KBM-7 (cell line): ENCODE measurements at places on chromosomes 11 and 22.

GRCh38 chr11:18618342-18619025 is 15.7 kb downstream of the SPTY2D1 start:
- DNase-seq, result no peak

DNA sequence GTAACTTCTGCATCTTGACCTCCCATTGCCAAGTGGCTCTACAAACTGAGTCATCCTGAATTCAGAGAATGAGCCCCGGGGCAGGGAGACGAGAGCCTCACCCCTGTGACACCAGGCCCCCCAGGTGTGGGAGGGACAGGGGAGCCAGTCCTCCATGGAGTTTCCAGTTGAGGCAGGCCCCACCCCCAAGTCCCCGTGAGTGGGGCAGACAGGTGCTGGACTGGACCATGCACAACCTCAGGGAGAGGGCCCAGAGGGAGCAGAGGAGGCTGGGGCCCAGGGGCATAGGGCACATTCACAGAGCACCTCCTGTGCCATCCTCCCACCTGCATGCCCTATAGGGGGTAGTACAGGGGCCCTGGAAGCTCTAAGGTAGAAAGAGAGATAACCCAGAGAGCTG is 180.8 kb downstream of the BRD1 start:
- DNase-seq, result no peak

- DNase-seq, result no peak
Observed at GRCh38 chr11:72723508-72723907, 28.7 kb downstream of the ARAP1 start.

DNA sequence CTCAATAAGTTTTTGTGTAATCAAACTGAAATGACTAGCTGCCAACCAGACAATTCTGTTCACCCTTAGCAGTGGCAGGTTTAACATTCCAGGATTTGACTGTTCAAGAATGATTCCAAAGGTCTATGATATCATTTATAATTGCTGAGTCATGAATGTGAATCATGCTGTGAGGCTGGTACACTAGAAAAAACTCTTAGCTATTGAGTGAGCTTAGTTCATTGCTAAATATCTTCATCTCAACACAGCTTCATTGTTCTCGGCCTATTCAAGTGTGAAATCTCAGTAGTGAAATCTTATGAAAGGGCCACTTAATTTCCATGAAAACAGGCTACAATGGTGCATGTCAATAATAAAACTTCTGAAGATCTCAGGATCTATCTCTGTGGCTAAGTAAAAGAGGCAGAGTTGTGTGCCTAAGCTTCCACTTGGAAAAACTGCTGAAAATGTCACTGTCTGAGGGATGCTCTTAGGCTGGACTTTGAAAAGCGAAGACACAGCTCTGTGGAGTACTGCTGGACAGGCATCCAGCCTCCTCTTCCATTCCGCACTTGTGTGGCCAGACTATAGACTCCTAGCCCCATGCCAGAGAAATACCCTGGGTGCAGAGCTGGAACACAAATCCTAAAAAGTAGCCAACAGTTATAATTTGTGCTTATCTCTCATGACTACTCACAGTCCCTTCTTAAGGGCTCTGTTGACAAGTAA is 12.8 kb downstream of the AQP11 start:
- no peak for DNase-seq

- DNase-seq, result peak; percentile 38
Observed at GRCh38 chr11:2377511-2378443, 667 bp downstream of the CD81 start.

DNA sequence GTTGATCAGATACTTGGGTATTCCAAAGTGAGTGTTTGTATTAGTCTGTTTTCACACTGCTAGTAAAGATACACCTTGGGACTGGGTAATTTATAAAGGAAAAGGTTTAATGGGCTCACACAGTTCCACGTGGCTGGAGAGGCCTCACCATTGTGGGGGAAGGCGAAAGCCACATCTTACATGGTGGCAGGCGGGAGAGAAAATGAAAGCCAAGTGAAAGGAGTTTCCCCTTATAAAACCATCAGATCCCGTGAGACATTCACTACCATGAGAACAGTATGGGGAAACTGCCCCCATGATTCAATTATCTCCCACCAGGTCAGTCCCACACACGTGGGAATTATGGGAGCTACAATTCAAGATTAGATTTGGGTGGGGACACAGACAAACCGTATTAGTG is 7.0 kb downstream of the TIMM10B start:
- DNase-seq, result no peak

DNA sequence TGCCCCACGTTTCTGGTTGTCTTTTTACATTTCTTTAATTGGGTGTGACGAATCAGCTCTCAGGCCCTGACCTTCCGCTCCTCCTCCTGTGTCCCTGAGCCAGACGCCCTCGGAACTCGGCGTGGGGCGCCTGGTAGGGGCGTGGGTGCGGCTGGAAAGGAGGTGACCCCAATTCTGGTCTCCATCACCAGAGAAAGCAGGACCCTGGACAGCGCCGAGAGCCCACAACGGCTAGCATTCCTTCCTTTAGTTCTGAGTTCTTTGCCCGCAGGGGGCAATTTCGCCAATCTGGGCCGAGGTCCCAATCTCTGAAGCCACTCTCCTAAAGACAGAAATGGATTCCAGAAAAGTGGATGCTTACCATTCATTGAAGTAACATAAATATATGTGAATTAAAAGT is 11.7 kb upstream of the RBMXL2 start:
- no peak for DNase-seq

- DNase-seq, result no peak
Observed at GRCh38 chr11:28874706-28875105, 766.5 kb downstream of the METTL15 start.

GRCh38 chr11:32050264-32050663 is 40.6 kb upstream of the RCN1 start:
- DNase-seq, result no peak

DNA sequence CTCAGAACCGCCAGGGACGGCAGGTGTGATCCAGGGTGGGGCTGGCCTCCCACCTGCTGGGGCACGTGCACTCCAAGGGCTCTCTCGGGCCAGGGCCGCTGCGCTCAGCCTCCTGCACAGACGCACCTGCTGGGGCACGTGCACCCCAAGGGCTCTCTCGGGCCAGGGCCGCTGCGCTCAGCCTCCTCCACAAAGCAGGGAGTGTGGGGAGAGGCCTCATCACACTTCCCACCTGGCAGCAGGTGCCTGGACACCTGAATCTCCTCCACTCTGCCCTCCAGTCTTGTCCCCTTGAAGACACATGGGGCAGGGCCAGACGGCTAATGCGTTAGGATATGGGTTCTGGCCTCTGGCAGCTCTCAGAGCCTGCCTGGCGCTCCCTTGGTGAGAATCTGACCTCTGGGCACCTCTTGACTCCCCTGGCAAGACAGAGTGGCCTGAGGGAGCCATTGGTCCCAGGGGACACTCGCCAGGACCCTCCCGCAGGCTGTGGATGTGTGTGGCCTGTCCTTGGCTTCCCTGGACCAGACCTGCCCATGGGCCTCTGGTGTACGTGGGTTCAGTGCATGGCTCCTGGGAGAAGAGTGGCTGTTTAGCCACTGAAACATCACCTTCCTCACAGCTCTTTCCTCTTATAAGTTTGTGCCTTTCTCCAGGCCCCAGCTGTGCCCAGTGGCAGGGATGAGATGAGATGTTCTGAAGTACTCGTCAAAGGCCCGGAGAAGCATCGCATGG is 73.5 kb downstream of the BRD1 start:
- DNase-seq, result no peak

- DNase-seq, result no peak
Observed at GRCh38 chr11:63880403-63880790, 36.6 kb downstream of the RCOR2 start.

DNA sequence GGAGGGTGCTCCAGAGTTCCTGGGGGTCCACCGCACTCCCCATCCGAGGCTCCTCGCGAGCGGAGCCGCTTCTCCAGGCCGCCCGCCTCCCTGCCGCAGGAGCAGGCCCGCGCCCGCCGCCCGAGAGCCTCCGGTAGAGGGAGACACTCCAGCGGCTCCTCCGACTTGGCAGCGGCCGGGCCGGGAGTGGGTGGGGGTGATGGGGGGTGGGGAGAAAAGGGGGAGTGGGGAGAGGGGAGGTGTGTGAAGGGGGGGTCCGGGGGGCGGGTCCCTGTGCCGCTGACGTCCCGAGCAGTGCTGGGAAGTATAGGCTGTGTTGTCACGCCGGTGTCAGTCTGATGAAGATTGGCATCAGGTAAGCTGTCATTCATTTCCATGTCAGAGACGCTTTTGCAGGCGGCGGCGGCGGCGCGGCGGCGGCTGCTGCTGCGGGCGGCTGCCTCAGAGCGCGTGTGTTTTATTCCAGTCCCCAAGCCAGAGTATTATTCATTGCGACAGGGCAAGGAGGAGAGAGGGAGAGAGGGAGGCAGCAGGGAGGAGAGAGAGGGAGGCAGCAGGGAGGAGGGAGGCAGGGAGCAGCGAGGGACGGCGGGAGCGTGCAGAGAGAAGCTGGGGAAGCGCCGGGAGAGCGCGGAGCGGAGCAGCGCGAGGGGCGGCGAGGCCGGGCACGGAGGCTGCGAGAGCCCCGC is at the start of gene PKNOX2:
PKNOX2 (plus strand) TSS at position 330 of the 689 bp plus-strand sequence. CDS start 186,555 bp downstream, outside the sequence.
- DNase-seq, result peak; percentile 49

DNA sequence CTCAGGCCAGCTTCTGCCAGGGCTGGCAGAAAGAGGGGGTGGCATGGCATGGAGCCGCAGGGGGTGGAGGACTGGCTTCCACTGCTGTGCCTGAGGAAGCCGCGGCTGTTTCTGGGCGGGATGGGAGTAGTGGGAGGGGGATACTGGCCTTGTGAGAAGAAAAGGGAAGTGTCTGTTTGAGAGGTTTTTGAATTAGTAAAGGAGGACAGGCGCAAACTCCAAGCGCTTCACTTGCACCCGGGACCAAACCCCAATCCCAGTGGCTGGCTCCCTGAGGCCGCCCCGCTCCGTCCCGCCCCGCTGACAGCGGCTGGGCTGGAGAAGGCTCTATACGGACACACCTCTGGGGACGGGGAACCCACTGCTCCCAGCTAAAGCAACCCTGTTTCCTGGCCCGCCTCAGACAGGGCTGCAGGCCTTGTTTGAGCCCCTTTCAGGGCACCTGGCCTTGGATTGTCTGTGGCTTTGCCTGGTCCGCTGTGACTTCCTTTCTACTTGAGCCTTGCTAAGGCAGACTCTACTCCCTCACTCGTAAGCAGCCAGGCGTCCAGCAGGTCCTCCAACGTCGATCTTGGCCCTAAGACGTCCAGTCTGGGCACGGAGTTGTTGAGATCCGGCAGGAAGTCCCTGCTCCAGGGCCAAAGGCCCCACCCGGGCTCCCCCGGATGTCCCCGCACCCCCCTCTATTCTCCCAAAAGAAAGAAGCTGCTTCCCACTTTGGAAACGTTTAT is 2.2 kb downstream of the APOA1 start:
- peak; percentile 89 for DNase-seq

- DNase-seq, result no peak
Observed at GRCh38 chr11:77287136-77287535, 14.3 kb downstream of the GDPD4 start.

- no peak for DNase-seq
Observed at GRCh38 chr11:36222831-36223635, 66.2 kb downstream of the COMMD9 start.

DNA sequence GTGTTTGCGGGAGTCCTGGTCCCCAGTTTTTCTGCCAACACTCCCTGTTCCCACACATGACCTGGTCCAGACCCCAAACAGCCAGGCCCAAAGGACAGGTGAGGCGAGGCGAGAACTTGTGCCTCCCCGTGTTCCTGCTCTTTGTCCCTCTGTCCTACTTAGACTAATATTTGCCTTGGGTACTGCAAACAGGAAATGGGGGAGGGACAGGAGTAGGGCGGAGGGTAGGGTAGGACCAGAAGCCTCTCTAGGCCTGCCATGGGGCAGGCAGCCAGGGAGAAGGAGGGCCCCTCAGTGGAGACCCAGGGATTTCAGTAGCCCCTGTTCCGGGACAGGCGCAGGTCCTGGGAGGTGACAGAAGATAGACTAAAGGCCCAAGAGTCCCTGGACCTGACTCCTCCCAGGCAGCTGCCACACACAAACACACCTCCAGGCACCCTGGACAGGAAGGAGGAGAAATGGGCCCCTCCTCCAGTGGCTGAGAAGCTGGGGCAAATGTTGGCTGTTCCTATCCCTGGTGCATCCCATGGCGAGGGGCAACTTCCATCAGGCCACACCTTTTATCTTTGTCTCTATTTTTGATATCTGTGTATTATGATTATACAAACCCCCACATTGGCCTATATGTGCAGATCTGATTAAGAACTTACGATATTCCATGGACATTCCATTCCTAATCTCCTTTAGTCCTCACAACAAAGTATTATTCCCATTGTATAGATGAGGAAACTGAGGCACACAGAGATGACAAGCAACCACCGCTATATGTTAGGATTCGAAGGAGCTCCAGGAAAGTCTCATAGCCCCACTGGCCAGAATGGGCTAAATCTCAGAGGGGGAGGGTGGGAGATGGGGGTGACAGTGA is 626 bp upstream of the F2 start:
- no peak for DNase-seq

GRCh38 chr11:27248576-27249509 is 114.2 kb downstream of the CCDC34 start:
- DNase-seq, result no peak

DNA sequence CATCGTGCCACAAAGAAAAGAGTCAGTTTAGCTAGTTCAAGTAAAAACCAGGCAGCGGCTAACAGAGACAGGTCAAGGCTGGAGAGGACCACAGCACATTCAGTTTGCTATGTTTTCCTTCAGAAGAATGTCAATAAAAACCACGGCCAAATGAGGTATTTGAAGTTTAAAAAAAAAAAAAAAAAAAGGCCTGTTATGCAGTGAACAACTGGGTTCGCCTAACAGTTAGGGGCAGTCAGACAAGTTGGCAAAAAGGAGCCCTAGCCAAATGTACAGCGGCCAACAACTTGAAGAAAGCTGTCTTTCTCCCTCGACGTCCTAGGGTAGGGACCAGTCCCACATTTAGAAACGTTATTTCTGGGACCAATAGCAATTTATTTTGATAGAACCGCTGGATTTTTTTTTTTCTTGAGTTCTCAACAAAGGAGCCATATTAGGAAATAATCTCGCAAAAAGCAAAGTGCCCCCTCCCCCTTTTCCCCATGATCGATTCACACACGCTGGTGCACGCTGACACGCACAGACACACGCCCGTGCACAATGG is 237.8 kb downstream of the TTC28 start:
- no peak for DNase-seq

- no peak for DNase-seq
Observed at GRCh38 chr22:36900880-36901279, 12.5 kb upstream of the CSF2RB start.
